ENCODE measurements at places on chromosomes 16 and 17.

DNA sequence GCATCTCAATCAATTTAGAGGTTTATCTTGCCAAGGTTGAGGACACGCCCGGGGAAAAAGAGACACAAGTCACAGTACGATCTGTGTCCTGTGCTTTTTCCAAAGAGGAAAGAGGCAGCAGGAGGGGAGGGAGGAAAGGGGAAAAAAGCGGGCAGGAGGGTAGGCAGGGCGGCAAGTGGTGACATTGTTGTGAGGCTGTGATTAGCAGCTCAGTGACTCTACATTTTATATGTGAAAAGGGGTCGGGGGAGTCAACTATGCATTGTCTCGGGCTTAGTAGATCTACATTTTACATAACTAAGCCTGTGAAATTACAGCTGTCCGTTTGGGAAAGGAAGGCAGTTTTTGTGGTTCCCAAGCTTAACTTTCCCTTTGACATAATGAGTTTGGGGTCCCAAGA lies 22.2 kb upstream of the RIPOR1 start:
- DNase-seq: no peak

DNA sequence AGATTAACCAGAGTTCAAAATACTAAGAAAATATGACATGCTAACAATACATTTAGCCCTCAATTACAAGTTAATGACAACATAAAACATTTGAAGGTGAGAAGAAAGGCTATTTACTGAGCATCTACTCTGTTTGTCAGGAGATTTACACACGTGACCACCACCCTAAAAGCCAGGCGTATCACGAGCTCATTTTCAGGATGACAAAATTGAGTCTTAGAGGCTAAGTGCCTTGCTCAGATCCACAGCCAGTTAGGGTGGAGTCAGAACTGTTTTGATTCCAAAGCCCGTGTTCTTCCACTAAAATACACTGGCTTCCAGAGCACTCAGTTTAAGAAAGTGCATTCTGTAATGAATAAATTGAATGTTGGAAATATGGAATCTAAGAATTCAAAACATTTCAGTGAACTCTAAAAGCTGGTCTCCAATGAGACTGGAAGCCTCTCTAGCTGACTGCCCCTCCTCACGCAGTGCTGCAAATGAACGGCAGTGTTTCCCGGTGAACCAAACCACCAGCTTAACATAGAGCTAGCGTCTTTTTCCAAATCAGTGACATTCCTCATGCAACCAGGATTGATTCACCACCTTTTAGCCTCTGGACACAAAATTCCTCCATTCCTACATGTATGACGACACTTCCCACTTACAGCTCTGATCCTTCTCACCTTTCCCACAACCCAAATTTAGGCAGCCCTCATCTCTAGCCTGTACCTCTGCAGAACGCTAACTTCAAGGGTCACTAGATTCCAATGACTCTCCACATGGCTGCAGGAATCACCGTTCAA lies 5.9 kb downstream of the ZDHHC7 start:
- DNase-seq: no peak

DNA sequence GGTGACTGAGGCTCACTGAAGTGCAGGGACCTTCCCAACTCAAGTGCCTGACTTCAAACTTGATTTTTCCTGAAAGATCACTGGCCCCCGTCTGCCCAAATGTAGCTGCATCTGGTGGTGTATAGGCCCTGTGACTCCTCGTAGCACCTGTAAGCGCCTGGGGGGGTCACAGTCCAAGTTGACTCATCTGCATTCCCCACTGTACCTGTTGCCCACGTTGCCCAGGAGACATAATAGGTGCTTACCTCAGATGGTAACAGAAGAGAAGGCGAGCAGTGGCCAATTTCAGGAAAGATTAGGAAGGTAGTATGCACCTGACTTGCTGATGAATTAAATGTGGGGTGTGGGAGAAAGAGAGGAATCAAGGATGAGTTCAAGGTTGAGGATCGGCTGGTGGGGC lies 44.1 kb upstream of the EMP2 start:
- DNase-seq: no peak

DNA sequence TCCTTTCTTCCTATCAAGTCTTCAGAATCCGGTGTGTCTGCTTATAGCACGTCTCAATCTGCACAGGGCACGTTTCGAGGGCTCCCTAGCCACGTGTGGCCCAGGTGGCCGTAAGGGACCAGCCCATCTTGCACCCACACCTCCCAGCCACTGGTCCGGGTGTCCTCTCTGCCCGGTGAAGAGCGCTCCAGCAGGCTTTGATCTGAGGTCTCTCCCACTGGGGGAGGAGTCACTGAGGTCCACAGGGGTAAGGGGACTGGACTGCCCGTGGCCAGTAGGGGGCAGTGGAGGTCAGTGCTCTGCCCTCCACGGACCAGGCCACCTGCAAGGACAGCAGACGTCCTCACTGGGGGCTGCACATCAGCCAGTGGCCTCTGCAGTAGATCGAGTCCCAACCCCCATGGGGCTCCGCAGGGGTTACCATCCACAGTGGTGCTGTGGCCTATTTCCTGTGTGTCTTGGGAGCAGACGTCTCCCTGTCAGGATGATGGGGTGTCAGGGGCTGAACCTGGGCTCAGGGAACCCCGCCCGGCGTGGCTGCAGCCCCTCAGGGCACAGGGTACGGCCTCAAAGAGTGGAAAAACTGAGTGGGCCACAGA lies 204.1 kb upstream of the CIBAR2 start:
- no peak for DNase-seq

DNA sequence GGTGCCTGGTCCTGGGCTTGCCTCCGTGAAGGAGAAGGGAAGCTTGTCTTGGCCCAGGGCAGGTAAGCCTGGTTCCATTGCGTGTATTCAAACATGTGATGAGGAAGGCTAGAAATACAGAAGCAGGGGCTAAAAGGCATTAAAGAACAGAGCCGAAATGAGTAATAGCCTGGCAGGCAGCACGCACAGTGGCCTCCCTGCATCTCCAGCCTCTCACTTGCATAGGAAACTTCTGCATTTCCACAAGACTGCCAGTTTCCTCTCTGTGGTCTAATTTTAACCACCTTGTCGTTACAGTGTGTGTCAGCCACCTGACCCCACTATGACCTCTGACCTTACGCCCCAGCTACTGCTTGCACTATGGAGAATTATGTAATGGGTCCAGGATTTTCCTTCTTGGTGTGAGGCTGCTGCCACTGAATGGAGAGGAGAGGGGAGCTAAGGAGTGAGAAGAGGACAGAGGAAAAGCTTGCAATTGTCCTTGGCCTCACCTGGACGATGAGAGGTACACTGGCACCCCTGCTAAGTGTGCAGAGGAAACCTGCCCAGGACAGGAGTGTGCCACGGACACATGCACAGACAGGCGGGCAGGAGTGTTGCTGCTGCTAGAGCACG lies 32.8 kb downstream of the HIC1 start:
- DNase-seq: no peak

DNA sequence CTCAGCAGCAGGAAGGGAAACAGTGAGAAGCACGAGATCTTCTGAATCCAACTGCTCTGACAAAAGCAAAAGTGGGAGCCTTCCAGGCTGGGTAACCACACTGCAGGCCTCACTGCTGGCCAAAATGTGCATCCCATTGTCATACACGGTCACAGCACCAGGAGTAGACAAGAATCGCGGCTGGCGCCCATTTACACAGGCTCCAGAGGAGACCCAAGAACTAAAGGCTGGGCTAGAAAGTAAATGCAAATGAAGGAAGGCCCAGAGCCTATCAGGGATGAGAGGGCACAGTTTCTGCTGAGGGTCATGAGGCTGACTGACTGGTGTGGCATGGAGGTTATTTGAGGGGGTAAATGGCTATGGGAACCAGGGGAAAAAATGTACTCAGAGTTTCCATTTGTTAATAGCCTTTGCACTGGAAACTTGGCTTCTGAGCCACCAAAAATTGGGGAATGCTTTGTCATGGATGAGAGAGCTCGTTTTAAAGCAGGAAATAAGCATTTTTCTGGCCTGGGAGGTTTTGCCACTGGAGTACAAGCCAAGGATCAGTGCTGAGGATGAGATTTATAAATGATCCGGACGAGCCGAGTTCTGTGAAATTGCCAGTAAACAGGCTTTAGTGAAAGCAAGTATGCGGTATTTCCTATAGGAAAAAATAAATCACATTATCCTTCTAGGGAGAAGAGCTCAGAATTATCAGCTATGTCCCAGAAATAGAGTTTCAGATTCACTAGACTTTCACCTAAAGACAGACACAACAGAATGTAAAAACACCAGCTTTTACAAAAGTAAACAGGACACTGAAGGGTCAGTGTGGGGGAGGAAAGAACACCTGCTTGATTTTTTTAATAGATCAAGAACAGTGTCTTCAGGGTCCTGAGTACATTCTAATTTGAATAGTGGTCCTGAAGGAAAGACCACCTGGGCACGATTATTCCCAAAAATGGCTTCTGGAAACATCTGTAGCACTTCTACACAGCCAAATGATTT lies 66.9 kb upstream of the GSG1L start:
- no peak for DNase-seq

DNA sequence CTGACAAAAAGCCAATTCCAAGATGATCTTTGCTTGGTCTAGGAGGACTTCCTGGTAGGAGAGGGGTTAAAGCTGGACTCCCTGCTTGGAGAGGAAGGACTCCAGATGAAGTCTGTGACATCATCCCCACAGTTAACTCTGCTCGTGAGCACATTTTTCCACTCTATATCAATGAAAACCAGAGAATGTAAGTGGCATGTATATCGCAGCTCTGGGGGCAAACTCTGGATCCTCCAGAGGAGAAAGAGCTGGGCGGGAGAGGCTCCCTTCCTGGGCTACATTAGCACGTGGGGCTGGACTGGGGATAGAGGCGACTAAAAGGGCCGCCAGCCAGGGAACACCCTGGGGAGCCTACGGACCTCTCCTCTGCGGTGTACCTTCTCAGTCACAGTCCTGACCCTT lies 34.1 kb downstream of the HIC1 start:
- no peak for DNase-seq

- no peak for DNase-seq
Measured at GRCh38 chr17:32827227-32827626, 49.7 kb downstream of the MYO1D start.

DNA sequence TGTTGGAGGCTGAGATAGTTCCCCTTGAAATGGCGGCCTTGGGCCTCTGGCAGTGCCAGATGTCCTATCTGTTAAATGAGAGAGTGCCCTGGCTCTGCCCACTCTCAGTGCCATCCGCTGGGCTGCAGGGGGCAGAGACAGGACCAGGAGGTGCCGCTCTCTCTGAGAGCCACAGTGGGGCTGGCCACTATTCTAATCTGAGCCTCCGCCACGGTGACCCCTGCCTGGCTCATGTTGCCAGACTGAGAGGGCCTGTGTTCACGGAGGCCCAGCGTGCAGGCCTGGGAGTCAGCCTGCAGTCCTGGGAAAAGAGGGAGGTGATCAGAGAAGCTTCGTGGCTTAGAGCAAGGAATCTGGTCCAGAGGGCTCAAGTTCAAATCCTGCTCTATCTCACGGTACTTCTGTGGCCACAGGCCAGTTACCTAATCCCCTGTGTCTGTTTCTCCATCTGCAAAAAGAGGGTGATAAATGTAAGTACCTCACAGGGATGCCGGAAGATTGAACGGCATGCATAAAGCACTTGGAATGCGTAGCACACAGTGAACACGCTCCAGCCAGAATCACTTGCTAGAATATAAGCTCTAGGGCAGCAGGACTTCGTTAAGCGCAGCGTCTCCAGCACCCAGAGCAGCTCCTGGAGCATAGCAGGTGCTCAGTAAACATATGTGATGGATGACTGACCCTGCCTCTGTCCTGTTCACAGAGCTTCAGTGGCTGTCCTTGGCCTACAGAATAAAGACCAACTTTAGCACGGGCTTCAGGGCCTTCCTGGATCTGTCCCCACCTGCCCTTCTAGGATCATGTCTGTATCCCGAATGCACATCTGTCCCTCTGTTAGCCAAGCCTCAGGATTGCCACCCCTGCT lies 6.3 kb downstream of the ATP2A3 start:
- DNase-seq: no peak

DNA sequence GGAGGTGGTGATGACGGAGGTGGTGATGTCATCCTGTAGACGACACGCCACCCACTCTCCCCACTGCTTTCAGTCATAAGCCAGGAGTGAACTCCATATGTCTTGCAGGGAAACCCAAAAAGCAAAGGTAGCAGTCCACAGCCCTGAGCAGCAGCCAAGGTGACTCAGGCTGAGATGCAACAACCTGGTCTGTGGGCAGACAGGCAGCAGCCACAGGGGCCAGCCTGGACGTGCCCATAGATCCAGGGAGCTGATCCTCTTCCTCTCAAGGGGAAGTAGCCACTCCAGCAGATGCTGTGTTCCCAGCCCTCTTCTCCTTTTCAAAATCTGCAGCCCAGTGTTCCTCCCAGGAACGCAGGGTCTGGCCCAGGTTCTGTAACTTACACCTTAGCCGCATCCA lies 17.3 kb upstream of the CIITA start:
- DNase-seq: no peak

DNA sequence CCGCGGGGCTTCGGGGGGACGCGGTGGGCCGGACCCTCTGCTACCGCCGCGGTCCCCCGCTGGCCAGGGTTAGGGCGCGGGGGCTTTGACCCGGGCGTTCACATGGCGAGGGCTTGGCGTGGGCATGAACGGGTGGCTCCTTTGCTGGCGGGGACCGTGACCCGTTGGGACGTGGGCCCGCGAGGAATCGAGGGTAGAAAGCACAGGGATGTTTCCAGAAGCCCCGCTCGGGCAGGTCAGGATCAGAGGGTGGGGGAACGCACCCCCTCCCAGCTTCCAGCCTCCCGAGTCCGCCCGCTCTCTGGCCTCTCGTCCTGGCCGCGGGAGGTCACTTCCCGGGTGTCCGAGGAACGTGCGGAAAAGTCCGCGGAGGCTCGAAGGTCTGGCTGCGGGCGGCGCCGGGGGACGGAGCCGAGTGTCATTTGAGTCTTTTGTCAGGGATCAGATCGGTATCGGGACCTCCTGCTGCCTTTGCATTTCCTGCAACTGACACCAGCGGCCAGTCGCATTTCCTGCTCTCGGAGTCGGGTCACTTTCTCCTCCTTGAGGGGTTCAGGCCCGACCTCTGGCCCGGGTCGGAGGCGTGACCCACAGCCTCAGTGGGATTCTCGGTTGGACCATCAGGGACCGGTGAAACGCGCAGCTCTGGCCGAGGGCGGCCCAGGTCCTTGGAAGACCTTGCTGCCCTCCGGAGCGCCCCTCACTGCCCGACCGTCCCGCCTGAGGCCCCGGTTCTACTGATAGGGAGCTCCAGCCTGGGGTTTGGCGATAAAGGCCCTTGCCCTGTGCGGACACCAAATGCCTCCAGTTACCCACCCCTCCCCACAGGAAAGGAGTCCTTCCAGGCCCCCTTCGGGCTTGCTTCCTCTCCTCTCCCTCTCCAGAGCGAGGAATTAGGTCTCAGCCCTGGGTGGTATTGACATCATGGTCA lies 702 bp upstream of the WNT3 start:
- no peak for DNase-seq
